ENCODE measurements at places on chromosomes 6 and 20.
A peak's percentile ranks its signal among the peaks of the same experiment; 100 is the strongest.

DNA sequence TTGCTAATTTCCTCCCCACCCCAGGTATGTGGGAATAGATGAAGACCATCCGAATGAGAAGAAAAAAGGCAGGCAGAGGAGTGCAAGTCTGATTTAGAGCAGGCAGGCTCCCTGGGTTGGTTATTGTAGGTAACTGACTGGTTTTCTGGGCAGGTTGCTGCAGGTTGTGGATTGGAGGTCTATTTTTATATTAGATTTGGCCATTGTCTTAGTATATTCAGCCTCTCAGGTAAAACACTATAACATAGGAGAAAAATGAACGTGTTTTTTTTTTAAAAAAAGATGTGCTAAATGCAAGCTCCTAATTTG is 492 bp upstream of the TBC1D7 start:
- peaks cover 5% of the 10 kb centered on the region for H3K36me3 ChIP-seq
- peak overlapping the region; percentile 86 for H3K27ac ChIP-seq
- H3K27me3 ChIP-seq = no peaks in the 10 kb centered on the region
- peaks cover 18% of the 10 kb centered on the region for H3K4me1 ChIP-seq

DNA sequence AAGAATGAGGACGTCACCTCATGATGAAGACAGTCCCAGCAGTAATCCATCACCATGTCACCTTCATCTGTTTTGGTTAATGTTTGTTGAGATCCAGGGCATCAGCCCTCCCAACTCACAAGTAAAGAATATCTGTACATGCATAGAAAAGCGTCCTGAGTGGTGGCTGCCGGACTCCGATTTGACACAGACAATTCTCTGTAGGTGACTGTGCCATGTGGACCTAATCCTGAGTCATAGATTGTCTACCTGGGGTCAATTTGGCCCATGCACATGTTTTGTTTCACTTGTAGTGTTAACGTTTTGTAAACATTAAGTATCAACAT is 168.4 kb upstream of the UST start:
- no peaks in the 10 kb centered on the region for H3K36me3 ChIP-seq
- no peaks in the 10 kb centered on the region for H3K4me1 ChIP-seq
- no peak for DNase-seq
- peaks cover 6% of the 10 kb centered on the region for H3K27me3 ChIP-seq
- no peak overlapping the region for H3K4me3 ChIP-seq

GRCh38 chr6:47919875-47920274 is 138.0 kb downstream of the OPN5 start:
- H3K4me1 ChIP-seq = no peaks in the 10 kb centered on the region
- no peaks in the 10 kb centered on the region for H3K36me3 ChIP-seq
- no peak overlapping the region for H3K27ac ChIP-seq
- DNase-seq = no peak
- H3K4me3 ChIP-seq = no peak overlapping the region

GRCh38 chr6:125639466-125640020 is 109.9 kb upstream of the HEY2 start:
- peak overlapping the region; percentile 83 for H3K27ac ChIP-seq
- H3K27me3 ChIP-seq = no peaks in the 10 kb centered on the region
- no peaks in the 10 kb centered on the region for H3K36me3 ChIP-seq
- peaks cover 29% of the 10 kb centered on the region for H3K4me1 ChIP-seq
- DNase-seq = peak; percentile 86
- H3K4me3 ChIP-seq = no peak overlapping the region

- H3K4me1 ChIP-seq = peaks cover 24% of the 10 kb centered on the region
- no peak overlapping the region for H3K4me3 ChIP-seq
- no peaks in the 10 kb centered on the region for H3K27me3 ChIP-seq
- no peak overlapping the region for H3K27ac ChIP-seq
Observed at GRCh38 chr6:158646023-158646910, 1.7 kb upstream of the DYNLT1 start.

DNA sequence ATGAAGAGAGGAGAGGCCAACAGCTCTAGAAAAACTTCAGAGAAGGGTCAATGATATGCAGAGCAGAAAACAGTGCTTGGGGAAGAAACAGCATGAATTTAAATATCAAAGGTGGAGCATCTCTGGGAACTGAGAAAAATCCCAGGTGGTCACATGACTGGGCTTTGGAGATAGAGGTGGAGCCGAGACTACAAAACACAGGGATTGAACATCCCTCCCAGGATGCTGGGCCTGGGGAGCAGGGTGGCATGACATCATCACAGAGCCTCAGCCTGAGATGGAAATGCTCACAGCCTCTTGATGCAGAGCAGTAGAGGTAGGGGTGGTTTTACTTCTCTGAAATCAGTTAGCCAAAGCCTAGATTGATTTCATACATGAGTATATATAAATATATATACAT is 529.5 kb downstream of the PRKN start:
- no peaks in the 10 kb centered on the region for H3K4me1 ChIP-seq
- no peak overlapping the region for H3K4me3 ChIP-seq
- no peak for DNase-seq
- H3K27ac ChIP-seq = no peak overlapping the region
- no peaks in the 10 kb centered on the region for H3K36me3 ChIP-seq
- no peaks in the 10 kb centered on the region for H3K27me3 ChIP-seq

GRCh38 chr6:113732384-113732966 is 124.7 kb upstream of the MARCKS start:
- H3K4me3 ChIP-seq = no peak overlapping the region
- peaks cover 24% of the 10 kb centered on the region for H3K4me1 ChIP-seq
- H3K27me3 ChIP-seq = no peaks in the 10 kb centered on the region
- DNase-seq = peak; percentile 6
- no peaks in the 10 kb centered on the region for H3K36me3 ChIP-seq
- no peak overlapping the region for H3K27ac ChIP-seq

DNA sequence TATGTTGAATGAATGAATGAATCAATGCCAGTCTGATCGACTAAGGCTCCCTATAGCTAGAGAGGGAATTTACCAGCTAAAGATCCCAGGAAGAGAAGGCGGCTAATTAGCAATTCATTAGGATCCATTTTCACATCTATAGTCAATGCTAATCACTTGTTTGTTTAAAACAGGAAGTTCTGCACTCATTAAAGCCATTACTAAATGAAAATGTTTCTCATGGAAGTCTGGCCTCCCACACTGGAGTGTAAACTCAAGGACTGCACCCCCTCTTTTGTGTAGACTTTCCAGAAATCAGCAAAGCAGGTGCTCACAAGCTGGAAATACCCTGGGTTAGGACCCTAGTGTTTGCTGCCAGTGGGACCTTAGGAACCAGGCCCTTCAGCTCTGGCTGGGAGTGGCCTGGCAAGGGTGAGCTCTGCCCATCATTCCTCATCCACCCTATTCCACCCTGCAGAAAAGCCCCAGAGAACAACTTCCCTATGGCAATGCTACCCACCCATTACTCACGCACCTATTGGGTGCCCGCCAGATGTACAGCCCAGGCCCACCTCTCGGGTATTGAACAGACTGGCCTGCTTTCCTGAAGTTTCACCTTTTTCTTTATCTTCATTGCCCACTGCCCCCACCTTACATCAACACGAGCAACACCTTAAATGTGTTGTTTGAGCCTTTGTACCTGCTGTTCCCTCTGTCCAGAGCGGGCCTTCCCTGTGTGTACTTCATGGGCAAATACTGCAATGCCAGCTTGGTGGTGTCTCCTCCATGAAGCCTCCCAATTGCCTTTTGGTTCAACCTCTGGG is 60.8 kb downstream of the TTI1 start:
- peaks cover 17% of the 10 kb centered on the region for H3K4me1 ChIP-seq
- H3K27ac ChIP-seq = no peak overlapping the region
- H3K4me3 ChIP-seq = no peak overlapping the region
- no peak for DNase-seq

Measured in A673 (cell line).